ENCODE measurements at places on chromosomes 4 and X.
A peak's percentile ranks its signal among the peaks of the same experiment; 100 is the strongest.

DNA sequence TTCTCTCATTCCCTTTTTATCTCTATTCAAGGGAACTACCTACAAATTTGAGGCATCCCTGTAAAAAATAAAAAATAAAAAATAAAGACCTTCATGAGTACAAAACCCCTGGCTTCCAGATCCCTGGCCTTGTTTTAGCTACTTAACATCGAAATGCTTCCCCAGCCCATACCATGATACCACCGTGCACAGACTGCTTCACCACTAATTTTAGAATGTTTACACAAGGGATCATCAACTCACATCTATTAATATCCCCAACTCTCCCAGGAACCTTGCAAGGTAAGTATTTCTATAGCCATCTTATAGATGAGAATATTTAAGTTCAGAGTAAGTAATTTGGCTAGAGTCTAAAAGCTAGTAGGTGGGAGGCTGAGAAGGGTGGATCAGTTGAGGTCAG, 51.7 kb downstream of the UCHL1 start:
- no peak for DNase-seq

GRCh38 chrX:23819385-23820234, 36.6 kb downstream of the SAT1 start:
- DNase-seq: no peak

- DNase-seq: no peak
Observed at GRCh38 chr4:38762560-38762959, 20.2 kb downstream of the TLR10 start.

DNA sequence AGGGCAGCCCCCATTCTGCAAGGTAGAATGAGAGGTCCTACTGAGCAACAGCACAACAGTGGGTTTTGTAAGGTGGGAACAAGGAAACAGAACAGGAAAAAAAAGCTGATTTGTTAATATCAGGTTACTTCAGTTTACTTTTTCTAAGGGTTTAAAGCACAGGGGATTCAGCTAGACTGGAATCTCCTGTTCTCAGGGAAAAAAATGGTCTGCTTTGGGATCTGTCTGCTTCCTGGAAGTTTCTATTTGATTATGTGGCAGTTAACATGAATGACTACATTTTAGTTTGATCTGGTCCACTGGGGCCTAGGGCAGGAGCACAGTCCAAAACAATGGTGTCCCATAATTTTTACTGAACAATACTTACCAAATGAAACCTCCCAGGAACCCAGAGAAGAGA, 104.6 kb downstream of the FBXW7 start:
- no peak for DNase-seq

DNA sequence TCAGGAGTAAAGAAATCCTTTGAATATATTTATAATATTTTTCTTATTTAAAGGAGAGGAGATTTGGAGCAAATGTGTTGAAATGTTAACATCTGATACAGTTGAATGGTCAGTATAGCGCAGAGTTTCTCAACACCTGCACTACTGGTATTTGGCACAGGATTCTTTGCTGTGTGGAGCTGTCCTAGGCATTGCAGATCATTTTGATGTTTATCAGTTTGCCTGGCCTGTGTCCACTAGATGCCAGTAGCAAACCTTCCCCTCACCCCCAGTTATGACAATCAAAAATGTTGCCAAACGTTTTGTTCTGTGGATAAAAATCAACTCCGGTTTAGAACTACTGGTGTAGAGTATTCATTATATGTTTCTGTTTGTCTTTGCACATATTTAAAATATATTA, 765.3 kb upstream of the SLIT2 start:
- no peak for DNase-seq

DNA sequence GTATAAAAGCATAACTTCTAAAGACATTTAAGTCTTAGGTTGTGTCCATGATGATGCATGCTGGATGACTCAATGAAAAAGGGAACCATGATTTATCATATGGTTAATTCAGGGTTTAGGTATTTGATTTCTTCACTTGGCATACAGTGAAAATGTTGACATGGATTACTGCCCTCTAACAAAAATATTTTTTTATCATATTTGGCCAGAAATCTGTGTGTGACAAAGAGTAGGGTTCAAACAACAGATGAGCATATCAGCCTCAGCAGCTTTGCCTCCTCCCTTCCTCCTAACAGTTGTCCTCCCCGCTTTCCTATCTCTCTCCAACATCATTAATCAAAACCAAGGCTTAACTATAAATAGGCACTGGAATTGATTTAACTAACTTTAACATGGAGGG, 46.3 kb downstream of the ARHGAP6 start:
- DNase-seq: no peak

DNA sequence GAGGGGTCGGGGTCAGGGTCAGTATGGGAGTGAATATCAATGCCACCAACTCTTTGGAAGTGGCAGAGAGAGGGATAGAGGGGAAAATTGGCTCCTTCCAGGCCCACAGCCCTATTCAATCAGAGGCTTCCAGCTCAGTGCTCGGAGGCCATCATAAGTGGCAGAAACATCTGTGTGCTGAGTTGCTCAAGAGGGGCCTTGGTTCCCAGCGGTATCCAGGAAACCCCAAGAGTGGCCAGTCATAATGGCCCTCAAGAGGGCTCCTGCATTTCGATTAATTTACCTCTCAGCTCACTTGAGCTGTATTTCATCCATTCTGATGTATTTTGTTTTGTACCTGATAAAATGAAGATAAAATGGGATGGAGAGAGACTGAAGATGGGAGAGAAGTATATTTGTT, 154.3 kb upstream of the EOLA2 start:
- DNase-seq: no peak

- DNase-seq: no peak
Observed at GRCh38 chrX:155888139-155888538, 7.0 kb downstream of the VAMP7 start.

- no peak for DNase-seq
Observed at GRCh38 chrX:106917830-106918500, 2.2 kb upstream of the CLDN2 start.

DNA sequence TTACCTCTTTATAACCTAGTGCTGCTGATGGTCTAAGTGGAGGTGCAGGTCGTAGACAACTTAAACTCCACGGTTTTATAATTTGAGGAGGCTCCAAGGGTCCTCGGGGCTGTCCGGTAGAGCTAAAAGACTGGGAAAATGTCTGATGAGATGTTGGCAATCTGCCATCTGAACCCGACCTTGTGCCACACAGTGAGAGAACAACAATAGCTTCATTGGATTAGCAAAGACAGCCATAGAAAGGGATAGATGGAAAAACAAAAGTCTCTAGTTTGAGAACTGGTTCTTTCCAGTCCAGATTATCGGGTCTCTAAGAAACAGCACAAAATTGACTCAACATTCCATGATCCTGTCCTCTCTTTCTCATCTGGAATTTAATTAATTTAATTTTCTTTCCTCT, 31.6 kb downstream of the CD40LG start:
- DNase-seq: no peak

DNA sequence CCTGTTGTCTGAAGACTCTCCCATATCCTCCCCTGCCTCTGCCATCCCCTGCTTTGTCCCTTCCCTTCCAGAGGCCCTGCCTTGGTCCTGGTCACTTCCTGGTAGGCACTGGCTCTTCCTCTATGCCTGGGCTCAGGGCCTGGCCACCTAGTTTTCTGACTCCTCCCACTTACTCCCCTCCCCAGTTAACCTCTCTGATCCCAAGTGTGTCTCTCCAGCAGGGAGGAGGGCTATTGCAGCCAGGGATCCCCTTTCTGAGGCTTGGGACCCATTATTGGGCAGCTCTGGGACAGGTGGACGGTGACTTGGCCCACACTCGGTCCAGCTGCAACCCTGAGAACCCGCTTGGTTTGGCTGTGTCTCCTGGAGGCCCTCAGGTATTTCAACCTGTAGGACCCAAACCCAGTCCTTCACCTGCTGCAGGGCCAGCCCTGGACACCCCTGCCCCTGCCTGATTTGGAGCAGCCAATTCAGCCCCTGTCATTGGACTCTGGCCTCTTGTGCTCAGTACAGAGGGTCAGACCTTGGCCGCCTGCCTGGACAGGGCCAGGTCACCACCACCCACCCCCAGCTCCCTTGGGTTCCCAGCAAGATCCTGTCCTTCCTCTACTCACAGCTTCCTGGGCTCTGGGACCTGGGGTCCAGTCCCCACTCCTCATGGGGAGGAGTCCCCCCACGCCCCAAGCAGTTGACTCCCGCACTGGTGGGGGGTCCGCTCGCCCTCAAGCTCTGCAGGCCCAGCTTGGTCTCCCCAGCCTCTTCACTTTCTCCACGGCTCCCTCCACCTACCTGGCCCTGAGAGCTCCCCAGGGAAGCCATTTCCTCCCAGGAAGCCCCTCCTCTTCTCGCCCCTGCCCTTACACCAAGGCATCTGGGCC, 1.1 kb upstream of the SH3BP2 start:
- peak; percentile 74 for DNase-seq

DNA sequence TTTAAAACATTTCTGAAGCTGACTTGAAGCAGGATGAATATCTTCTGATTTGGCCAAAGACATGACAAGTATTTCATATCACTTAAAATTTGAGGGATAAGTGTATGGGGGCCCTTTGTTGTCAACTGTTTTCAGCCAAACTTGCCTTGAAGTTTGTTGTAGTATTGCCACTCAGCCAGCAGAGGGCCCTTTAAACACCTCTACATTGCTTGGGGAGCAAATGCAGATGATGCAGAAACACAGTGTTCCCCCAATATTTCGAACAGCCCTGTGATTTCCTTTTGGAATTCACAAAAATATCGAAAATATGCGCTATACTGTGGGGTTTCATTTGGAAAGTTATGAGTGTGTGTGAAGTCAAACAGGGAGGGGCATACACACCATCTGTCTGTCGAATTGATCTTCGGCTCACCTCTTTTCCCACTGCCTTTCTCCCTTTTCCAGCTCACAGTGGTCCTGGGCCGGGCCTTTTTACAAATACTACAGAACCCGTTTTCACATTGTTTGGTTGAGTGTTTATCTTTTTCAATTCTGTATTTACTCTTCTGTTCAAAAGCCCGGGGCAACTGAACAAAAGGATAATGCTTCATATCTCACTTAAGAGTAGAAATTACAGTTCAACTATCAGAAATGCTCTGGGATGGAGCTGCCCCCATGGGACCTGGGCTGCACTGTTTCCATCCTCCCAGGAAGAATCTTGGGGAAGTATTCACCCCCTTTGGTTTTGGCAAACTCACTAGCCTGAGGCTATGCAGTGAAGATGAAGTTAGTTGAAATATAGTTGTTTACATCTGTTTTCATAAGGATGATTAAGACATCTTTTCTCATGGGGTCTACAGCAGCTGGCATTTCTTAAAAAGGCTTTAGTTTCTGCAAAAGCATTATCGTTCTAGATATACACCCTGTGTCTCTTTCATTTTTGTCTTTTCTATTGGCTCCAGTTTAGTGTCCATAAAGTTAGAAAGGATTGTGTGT, 137.6 kb downstream of the EGF start:
- DNase-seq: no peak

- no peak for DNase-seq
Observed at GRCh38 chr4:109319684-109320083, 17.2 kb upstream of the COL25A1 start.

- DNase-seq: no peak
Observed at GRCh38 chr4:103374758-103375157, 176.6 kb upstream of the CENPE start.

- peak; percentile 54 for DNase-seq
Observed at GRCh38 chrX:48468693-48469691, 1.1 kb downstream of the SLC38A5 start.

DNA sequence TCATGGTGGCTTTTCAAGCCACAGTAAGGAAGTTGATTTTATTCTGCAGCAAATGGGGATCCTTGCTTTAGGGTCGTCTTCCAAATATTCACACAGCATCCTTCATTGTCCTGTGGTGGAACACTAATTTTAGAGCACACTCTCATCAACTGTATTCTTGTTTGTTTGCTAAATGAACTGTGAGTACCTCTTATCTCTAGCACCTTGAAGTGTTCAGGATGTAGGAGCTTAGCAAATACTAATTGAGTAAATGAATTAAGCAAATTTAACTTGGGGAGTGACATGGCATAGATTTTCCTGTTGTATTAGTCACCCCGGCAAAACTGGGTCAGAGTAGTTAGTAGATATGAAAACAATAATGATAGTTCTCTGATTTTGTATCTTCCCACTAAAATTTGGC, 156.9 kb downstream of the UBE2NL start:
- DNase-seq: no peak

DNA sequence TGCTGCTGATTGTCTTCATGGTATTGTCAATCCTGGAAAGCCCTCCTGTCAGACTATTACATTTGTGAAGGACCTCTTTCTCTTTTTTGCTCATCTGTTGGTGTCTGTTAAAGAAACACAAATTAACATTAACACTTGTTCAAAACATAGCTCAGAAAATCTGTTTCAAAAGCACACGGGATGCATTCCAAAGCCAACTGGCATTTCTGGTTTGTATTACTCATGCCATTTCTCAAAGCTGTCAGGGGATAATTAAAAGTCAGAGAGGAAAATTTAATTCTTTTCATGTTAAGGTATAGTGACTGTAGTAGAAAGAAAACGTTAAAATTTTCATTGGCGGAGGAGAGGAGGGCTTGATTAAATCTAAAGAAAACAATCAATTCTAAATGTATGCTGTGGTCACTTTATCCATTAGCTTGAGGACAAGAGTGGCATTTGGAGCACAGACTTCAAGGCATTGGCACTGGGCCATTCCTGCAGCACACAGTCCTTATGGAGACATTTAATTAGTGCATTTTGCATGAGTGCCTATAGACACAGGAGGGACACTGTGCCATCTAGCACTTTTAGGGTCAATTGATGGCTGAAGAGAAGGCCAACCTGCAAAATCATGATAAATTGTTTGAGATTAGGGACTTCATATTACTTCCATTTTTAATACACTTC, 21.2 kb upstream of the GLRA2 start:
- DNase-seq: no peak

DNA sequence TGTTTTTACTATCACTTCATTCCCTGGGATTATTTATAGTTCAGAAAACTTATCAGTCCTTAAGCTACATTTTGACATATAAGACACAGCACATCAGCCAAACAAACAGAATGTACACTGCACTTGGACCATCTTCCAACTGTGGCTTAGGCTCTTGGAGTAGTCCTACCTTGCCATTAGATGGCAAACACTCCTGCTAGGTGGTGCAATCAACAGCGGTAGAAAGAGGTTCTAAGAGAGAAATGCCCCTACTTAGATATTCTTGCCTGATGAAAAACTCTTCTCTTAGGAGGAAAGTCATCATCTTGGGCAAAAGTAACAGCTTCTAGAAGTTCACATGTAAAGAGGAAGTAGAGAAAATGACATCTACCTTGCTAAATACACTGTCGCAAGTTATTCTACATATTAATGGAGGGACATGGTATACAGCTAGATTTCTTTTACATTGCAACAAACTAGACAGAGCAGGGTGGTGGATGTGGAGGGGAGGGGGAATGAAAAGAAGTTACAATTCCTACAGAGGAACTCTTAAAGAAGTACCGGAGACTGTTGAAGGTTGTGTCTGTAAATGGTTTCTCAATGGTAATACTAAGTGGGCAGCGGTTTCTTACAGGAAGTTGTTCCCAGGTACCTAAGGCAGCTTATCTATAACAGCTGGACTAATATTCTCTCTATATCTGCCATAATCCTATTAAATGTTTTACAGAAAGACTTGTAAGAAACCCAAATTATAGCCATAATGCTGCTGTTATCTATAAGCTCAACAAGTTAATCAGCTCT, 8.1 kb upstream of the STPG2 start:
- no peak for DNase-seq

- DNase-seq: no peak
Observed at GRCh38 chrX:130039847-130040246, 57.4 kb downstream of the BCORL1 start.

GRCh38 chrX:68995386-68995779, 166.6 kb downstream of the EFNB1 start:
- no peak for DNase-seq
